SW 1271 (cell line): ENCODE measurements at places on chromosomes 3 and 15.

DNA sequence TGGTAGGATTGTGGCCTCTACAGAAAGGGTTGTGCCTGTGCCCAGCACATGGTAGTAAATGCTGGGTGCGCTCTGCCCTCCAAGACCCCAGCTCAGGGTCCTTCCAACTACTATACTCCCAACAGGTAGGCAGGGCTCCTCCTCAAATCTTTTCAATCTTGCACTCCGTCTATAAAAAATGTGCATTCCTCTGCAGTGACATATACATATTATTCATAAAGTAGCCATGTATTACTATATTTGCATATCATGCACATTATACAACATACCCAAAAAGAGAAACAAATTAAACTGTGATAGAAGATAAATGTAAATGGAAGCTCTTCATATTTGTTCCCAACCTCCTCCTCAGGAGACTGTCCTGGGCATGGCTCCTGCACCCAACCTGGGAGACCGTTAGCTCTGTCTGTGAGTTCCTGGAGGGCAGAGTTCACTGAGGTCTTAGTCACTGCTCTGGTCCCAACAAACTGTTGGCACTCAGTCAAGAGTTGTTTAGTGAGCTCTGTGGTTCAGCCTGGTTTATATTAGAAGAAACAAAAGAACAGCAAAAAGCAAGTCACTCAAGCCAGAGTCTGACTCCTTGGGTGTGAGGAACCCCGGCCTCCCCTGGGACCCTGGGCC is 47.7 kb upstream of the GRIP2 start:
- peak; percentile 69 for DNase-seq

GRCh38 chr3:86954226-86954625 is 36.7 kb downstream of the VGLL3 start:
- DNase-seq: no peak

DNA sequence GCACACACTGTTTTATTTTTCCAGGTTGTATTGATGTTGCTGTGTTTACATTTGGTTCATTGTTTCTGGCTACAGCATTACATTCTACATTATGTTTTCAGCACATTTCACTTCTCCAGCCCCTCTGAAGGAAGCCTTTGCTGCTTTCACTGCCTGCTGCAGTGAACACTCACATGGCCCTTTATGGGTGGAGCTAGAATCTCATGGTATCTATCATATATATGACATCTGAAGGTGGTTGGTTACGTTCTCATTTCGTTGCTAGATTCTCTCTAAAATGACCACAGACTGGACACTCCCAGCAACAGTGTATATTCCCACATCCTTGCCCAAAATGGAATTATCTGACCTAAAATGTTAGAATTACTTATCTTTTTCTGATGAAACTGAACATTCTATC is 35.2 kb upstream of the CTDSPL start:
- DNase-seq: no peak

DNA sequence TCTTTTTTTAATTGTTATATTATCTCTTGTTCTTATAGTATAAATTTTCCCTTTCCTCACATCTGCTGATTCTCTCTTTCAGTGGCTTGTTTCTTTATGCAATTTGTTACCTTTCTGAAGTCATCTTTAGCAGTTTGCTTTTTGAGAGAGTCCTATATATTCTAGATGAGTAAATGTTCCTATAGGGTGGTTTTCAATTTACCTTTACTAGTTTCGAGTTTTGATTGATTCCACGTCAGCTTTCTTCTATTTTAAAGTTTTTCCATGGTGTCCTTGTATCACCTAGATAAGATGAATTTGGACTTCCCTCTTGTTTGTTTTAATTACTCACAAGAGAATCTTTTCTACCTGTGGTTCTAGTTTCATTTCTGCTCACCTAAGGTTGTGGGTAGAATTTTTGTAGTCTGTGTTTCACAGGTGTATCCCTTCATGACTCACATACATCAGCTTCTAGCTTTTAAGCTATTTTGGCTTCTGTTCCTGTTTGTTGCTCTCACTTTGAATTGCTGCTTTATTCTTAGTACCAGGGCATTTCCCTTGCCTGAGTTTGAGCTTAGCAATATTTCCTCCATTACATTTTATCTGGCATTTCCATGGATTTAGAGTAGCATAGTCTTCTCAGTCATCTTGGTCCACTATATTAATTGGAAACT is 6.4 kb downstream of the TEX9 start:
- DNase-seq: no peak

GRCh38 chr3:112010636-112011035 is 11.9 kb downstream of the TAGLN3 start:
- no peak for DNase-seq

DNA sequence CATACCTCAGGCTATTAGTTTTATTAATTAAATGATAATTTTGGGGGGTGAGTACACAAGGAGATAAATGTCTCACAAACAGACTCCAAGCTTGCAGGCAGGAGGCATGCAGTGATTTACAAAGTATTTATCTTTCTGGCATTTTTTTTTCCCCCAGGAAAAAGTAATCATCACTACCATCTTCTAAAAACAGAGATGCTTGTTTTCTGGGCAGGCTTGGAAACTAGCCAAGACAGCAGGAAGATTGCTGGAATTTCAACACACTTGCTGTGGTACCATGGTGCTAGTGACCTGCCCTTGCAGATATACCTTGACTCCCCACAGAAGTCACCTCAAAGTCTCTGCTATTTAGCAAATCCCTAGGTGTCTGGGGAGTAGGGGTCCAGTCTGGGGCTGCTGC is 732.8 kb upstream of the CFAP20DC start:
- no peak for DNase-seq
